ENCODE measurements at places on chromosomes 11 and 22. TPM values are rescaled to one million over a fixed set of nuclear protein-coding genes. Genes with fewer than 3 reads are reported as not detected.

TREH gene
- polyA plus RNA-seq = not detected

OR4C3 gene
- not detected for polyA plus RNA-seq

CCDC81 gene
- 1.9 TPM for polyA plus RNA-seq

SPATA19 gene
- polyA plus RNA-seq = not detected

FLRT1 gene
- polyA plus RNA-seq = 3.4 TPM

C11orf87 gene
- polyA plus RNA-seq = 0.32 TPM

KRTAP5-1 gene
- polyA plus RNA-seq = not detected

CSF2RB gene
- 2.6 TPM for polyA plus RNA-seq

MFRP gene
- not detected for polyA plus RNA-seq

CLMP gene
- polyA plus RNA-seq = 32.3 TPM

CRYAB gene
- polyA plus RNA-seq = 45.1 TPM

HBG1 gene
- 6.7 TPM for polyA plus RNA-seq

CARNS1 gene
- 4.4 TPM for polyA plus RNA-seq

HBD gene
- 1.4 TPM for polyA plus RNA-seq

OVOL1 gene
- polyA plus RNA-seq = 11.9 TPM

PRODH gene
- polyA plus RNA-seq = 24.0 TPM

OR2D2 gene
- polyA plus RNA-seq = not detected

KBTBD3 gene
- polyA plus RNA-seq = 10.9 TPM

LARGE2 gene
- 0.96 TPM for polyA plus RNA-seq

SCUBE1 gene
- 7.7 TPM for polyA plus RNA-seq

MYOD1 gene
- polyA plus RNA-seq = not detected

DEFB108B gene
- not detected for polyA plus RNA-seq

VWCE gene
- 3.5 TPM for polyA plus RNA-seq

IL18 gene
- polyA plus RNA-seq = 6.0 TPM

NUP50 gene
- 59.5 TPM for polyA plus RNA-seq

CRYBB3 gene
- 0.50 TPM for polyA plus RNA-seq

DGAT2 gene
- polyA plus RNA-seq = 2.2 TPM

TIGD3 gene
- 0.62 TPM for polyA plus RNA-seq

FZD4 gene
- polyA plus RNA-seq = 72.1 TPM

CATSPERZ gene
- polyA plus RNA-seq = not detected

METTL15 gene
- 20.8 TPM for polyA plus RNA-seq

SHISAL1 gene
- 5.1 TPM for polyA plus RNA-seq

DENND6B gene
- polyA plus RNA-seq = 15.2 TPM

LRRC56 gene
- 3.5 TPM for polyA plus RNA-seq

P2RY2 gene
- 0.84 TPM for polyA plus RNA-seq

CDC45 gene
- polyA plus RNA-seq = 23.6 TPM

TMA7B gene
- not detected for polyA plus RNA-seq

IFTAP gene
- polyA plus RNA-seq = 70.0 TPM

TP53AIP1 gene
- 0.87 TPM for polyA plus RNA-seq

INCENP gene
- 43.0 TPM for polyA plus RNA-seq

OR8G5 gene
- polyA plus RNA-seq = not detected

UPK3A gene
- 0.22 TPM for polyA plus RNA-seq

OLFML1 gene
- 43.4 TPM for polyA plus RNA-seq

FGF19 gene
- polyA plus RNA-seq = 2.0 TPM

HTR3A gene
- 0.17 TPM for polyA plus RNA-seq

APOBEC3F gene
- 8.4 TPM for polyA plus RNA-seq

PKP3 gene
- polyA plus RNA-seq = 9.1 TPM

Measured in left renal pelvis (tissue), 4 donors.